EL (cell line): ENCODE measurements at places on chromosomes 2 and 18.
A peak's percentile ranks its signal among the peaks of the same experiment; 100 is the strongest.

GRCh38 chr18:11818486-11819203 is 32.6 kb upstream of the CHMP1B start:
- DNase-seq = no peak

DNA sequence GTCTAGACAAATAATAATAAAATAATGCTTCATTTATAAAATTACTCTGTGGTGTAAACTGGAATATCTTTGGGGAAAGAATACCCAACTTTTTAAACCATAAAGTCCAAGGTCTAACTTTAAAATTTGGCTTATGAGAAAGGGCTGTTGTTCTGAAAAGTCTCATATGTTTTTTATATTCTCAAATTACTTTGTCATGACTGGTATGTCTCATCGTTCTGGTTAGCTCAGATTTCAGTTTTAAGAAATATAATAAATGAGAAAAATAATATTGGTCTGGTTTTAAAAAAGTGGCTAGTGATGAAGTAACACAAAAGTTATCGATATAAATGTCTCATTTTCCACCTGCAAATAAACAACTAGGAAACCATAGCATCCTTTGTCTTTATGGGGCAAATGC is 1658.1 kb downstream of the LRP1B start:
- DNase-seq = no peak

- DNase-seq = peak; percentile 27
Observed at GRCh38 chr18:34592961-34593382, 117.1 kb upstream of the DTNA start.

DNA sequence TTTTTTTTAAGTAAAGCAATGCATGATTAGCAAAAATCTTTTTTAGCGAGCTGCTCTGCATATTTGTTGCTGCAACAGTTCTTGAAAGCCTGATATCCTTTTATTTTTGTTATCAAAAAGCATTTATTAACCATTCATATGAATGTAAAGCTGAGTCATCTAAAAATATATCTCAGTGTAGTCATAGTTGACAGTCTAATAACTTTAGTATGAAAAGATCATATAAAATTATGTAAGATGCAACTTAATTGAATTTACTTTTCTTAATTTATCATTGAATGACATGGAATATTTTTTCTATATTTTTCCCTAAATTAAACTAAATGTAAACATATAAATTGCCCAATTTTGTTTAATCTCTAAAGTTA is 8.5 kb downstream of the UGP2 start:
- DNase-seq = no peak

- peak; percentile 8 for DNase-seq
Observed at GRCh38 chr2:21466341-21466927, 342.7 kb downstream of the TDRD15 start.

DNA sequence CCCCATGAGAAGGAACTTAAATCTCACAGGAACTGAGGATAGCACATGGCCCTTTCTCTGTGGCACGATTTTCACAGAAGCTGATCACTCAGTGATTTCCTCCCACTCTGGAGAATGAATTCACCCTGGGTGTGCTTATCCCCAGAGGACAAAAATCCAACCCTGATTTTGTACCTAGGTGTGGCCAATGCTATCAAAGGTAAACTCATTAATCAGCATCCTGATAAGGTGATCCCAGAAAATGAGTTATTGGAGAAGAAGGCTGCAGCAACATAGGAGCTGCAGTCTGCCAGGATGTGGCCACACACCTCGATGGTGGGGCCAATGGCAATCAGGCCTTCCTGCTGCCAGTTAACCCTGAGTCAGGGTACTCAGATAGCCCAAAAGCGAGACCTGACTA is 8.2 kb upstream of the SULT1C2 start:
- DNase-seq = no peak

GRCh38 chr2:149715005-149715592 is 127.5 kb upstream of the MMADHC start:
- peak; percentile 58 for DNase-seq

- peak; percentile 90 for DNase-seq
Observed at GRCh38 chr2:54634564-54635511, 88.6 kb upstream of the EML6 start.

DNA sequence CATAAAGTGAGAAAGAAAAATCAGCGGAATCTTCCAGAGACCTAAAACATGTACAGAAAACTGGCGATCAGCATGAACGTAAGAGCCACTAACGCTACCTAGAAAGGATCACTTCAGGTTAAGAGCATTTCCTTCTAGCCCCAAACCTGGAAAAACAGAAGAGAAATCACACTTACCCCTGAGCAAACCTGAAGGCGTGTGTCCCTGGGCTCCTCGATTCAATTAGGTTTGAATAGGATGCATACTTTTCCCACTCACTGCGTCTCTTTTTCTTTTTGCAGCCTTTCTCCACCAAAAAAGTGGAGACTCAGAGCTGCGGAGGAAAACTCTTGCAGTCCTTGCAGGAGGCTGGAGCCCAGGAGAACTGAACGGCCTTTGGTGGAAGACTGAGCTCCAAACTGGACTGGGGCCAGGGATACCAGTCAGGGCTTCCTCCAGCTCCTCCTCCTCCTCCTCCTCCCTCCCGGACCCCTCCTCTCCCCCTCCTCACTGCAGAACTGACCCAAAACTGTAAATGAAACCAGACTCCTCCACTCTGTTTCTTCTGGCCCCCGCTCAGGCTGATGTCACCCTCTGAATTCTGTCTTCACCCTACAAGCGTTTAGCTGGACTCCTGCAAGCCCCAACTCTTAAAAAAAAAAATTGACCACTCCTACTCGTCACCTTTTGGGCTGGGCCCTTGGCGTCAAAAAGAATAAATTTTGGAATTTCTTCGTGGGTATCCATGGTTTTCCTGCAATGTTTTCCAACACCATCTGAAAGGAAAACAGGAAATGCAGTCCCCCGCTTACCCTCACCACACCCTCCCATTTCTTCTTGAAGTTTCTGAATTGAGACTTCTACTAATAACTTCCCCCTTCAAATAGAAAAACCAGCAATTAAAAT is at the start of gene COL6A3:
TSS of gene COL6A3 (minus strand) at position 388 of the 885 bp plus-strand sequence. CDS start 17,347 bp downstream, outside the sequence.
- peak; percentile 91 for DNase-seq

- no peak for DNase-seq
Observed at GRCh38 chr2:205750797-205751196, 68.5 kb downstream of the NRP2 start.

DNA sequence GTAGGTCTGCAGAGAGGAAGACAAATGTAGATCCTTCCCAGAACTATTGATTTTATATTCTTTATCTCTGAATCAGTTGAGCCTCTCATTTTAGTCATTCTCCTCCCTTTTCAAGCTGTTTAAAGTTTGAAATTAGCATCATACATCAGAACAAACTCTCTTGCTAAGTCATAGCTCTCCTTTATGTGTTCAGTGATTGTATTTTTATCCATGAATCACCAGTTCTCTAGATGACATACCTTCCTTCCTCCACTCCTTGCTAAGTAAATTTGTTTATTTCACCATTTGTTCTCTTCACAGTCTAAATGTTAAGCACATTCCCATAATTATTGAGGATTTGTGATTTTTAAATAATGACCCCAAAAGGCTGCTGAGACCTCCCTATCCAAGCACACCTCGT is 63.5 kb upstream of the RAPGEF4 start:
- DNase-seq = no peak

GRCh38 chr18:22226801-22227200 is 57.4 kb downstream of the GATA6 start:
- peak; percentile 35 for DNase-seq

GRCh38 chr2:21057097-21057496 is 13.2 kb upstream of the APOB start:
- no peak for DNase-seq

- no peak for DNase-seq
Observed at GRCh38 chr2:180539541-180539940, 440.9 kb upstream of the UBE2E3 start.

- peak; percentile 52 for DNase-seq
Observed at GRCh38 chr2:68256093-68256450, 3.7 kb upstream of the PPP3R1 start.

GRCh38 chr2:217968023-217968422 is 34.8 kb downstream of the TNS1 start:
- no peak for DNase-seq

DNA sequence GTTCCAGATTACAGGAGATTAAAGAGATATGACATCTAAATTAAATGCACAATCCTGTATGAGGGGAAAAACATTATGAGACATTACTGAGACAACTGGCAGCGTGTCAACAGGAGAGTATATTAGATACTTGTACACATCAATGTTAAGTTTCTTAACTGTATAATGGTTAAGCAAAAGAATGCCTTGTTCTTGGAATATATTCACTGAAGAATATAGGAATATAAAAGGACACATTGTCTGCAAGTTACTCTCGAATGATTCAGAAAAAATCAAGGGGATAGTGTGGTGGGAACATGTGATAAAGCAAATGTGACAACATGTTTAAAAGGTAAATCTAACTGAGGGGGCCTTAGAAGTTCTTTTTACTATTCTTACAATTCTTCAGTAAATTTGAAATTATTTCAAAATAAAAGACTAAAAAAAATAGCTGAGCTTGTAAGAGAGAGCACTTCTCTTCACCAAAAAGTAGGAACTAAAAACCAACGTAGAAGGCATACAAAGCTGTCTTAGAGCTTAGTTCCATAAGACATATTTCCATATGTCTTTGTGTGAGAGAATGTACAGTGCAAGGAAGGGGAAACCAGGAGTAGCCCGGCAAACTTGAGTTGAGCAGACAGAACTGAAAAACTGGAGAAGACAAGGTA is 7.5 kb downstream of the WDPCP start:
- DNase-seq = no peak

DNA sequence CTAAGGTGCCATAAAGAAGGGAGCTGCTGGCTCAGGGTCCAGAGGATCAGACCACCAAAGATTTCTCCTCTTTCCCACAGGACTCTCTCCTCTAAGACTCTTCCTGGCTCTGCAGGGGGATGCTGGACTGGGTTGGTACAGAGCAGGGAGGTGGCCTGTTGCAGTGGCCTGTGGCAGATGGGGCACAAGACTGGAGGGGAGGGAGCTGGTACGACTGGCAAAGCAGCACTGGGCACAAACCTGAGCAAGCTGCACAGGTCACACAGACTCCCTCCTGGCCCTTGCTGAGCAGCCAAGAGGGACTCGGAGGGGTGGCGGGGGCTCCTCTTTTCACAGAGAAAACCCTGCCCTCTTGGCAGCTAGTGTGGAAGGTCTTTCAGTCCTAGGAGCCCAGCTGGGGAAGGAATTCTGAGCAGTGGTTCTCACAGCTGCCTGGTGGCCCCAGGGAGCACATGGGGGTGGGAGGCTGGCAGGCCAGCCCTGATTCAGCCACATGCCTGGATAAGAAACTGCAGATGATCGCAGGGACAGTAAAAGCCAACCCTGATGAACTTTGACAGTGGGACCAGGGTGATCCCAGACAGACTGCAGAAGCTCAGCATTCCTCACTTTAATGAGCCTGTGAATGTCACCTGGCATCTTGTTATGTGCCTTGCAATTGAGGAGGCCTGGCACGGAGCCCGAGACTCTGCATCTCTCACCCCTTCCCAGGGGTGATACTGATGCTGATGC is 32.5 kb upstream of the ACAA2 start:
- no peak for DNase-seq

GRCh38 chr2:24164416-24164973 is 10.4 kb upstream of the FAM228A start:
- peak; percentile 18 for DNase-seq

GRCh38 chr18:75349668-75350511 is 77.6 kb downstream of the SMIM21 start:
- no peak for DNase-seq

DNA sequence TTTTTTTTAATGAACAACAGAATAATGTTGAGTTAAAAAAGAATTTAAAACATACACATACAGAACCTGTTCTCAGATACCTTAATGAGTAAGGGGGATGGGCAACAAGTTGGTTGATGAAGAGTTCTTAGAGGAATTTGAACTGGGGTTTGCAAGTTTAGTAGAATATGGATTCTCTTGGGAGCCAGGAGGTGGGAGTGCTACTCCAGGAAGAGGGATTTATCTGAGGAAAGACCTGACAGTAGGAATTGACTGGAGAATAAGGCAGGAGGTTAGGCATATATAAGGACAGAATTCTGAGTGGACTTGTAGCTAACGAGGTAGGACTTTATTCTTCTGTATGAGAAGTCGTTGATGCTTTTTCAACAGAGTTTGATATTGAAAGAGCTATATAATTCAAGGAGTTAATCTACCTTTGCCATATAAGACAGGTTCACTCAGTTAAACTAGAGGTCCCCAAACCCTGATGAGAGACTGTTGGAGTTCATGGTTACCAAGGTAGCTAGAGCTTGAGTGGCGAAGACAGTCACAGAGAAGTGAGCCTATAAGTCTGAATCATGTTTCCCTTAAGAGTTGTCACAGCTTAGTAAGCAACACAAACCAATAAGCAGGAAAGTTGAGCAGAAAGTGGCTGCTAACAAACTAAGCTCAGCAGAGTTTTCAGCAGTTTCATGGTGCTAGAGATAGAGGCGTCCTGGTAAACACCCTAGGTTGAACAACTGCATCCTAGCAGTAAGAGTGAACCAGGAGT is 88.2 kb downstream of the NCOA1 start:
- no peak for DNase-seq

DNA sequence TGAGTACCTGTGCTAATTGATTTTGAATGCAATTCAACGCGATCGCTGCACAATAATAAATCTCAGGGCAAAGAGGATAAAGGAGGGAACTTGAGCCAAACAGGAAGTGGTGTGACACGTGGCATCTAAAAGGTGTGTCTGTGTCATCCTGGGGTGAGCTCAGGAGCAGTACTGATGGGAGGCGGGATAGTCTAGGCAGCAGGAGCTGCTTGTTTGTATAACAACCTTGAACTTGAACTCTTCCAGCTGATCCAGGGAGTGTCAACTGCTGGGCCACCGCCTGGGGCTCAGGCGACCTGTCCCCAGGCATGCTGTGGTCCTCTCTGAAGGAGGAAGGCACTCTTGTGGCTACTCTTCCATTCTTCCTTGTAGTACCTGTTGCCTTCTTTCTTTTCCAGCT is 61.2 kb downstream of the BOD1L2 start:
- DNase-seq = no peak

GRCh38 chr18:55249550-55249949 is 290.3 kb upstream of the CCDC68 start:
- DNase-seq = no peak

GRCh38 chr2:30332791-30333453 is 101.6 kb downstream of the LBH start:
- DNase-seq = no peak

DNA sequence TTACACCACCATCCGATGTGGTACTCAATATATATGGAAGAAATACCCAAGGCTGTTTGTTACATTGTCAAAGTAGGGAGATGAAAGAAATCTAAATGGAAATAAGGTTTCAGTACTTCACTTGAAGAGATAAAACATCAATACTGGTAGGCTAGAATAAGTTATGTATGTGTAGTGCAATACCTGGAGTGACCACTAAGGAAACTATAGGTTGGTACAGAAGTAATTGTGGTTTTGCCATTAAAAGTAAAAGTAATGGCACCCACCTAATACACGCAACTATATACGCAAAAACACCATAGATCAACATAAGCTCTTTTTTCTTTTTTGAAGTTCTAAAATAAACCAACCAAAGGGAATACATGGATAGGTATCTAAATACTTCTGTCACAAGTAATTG is 143.2 kb upstream of the KYNU start:
- no peak for DNase-seq

GRCh38 chr2:210376694-210377093 is 61.7 kb upstream of the MYL1 start:
- DNase-seq = no peak
